Muscle of arm (tissue), 14 donors: ENCODE measurements at places on chromosomes 1 and 21. TPM values are rescaled to one million over a fixed set of nuclear protein-coding genes. Genes with fewer than 3 reads are reported as not detected.

DNA sequence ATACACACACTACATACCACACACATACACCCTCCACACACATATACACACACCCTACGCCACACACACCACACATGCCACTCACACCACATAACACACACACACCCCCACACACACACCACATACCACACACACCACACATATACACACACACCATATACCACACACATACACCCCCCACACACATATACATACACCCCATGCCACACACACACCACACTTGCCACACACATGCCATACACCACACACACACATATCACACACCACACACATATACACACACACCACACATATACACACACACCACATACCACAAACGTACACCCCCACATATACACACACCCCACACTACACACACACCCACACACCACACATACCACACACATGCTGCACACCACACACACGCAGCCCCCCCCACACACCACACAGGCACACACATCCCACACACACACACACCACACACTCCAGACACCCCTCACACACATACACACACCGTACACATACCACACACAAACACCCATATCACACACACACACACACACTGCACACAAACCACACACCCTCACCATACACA lies 76.7 kb upstream of the TMPRSS2 start:
- DNase-seq: no peak

DNA sequence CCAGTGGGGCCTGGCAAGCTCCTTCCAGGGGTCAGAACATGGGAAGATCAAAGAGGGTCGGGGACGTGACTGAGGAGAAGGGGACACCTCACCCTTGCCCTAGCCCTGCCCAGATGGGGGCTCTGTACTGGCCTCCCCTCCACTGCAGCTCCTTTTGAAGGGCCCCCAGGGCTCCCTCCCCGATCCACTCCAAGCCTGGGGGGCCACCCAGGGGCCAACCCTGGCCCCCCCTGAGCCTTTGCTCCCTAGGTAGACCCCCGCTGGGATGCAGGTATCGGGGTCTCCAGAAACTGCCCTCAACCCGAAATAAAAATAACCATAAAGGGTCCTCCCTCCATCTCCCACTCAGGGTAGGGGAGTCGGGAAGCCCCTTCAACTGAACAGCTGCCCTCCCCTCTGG lies 37.4 kb upstream of the FAM131C start:
- DNase-seq: no peak

DNA sequence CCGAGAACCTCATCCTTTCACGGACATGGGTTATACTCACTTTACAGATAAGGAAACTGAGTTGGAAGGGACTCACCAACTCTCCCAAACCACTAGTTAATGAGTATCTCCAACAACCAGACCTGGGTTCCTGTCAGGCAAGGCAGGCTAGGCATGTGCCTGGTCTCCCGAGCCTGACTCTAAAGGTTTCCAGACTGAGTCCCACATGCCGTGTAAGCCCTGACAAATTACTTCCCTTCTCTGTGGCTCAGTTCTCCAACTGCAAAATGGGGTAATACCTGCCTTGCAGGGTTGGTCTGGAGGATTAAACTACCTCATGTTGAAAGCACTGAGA lies 34.3 kb downstream of the SSBP3 start:
- no peak for DNase-seq

GRCh38 chr1:199472978-199473377 lies 554.5 kb upstream of the NR5A2 start:
- DNase-seq: no peak

DNA sequence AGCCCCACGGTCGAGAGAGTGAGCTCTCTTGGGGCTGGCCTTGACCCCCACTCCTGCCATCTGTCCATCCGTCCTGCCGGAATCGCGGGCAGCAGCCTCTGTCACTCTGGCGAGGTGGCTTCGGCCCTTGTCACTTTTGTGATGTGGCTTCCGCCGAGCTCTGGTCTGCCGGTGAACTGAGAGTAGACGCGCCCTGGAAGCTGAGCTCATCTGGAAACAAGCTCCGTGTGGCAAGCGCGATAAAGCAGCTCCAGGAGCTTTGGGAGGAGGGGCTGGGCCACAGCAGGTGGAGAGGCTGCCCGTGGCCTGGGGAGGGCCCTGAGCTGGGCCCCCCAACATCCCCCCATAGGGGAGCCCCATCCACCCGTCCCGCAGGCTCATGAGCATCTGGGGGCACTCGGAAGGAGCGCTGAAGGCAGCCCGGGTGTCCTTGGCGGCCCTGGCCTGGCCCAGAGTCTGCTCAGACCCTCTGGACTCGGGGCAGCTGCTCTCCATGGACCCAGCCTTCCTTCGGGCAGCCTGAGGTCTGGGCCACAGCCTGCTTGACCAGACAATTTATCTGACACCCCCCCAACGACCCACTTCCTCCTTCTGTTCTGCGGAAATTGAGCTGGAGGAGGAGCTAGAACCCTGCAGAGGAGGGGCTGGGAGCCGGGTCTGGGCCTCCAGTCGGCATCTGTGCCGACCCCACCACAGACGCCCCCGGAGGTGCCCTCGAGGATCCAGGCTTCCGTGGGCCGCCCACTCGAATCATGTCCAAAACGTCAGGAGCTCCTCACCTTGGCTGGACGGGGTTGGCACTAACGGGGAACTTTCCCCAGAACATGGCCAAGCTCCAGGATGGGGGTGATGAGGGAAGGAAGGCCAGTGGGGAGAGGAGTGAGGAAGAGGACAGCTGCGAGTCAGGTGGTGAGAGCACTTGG lies 59.1 kb downstream of the SLC19A1 start:
- no peak for DNase-seq

GRCh38 chr1:30340934-30341333 lies 382.5 kb downstream of the MATN1 start:
- DNase-seq: no peak

PCBP3 gene
- 0.98 TPM for polyA plus RNA-seq

- no peak for DNase-seq
Observed at GRCh38 chr1:189409774-189410173, 1067.9 kb downstream of the BRINP3 start.

DNA sequence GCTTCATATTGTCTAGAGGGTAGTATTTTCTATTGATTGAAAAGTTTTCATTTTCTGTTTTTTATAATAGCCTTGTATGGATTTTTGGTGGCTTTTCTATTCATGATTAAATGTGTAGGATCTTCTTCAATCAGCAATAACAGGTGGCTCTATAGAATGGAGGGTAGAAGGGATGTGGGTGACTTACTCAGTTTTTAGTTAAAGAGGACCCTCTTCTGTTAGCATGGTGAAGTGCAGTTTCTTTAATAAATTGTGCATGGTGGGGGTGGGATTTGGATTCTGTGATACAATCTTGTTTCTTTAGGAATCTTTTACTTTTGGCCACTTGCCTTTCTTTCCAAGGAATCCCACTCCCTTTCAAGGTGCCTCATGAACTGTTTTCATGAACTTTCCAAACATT lies 64.7 kb downstream of the SLC35A3 start:
- DNase-seq: peak; percentile 30

DNA sequence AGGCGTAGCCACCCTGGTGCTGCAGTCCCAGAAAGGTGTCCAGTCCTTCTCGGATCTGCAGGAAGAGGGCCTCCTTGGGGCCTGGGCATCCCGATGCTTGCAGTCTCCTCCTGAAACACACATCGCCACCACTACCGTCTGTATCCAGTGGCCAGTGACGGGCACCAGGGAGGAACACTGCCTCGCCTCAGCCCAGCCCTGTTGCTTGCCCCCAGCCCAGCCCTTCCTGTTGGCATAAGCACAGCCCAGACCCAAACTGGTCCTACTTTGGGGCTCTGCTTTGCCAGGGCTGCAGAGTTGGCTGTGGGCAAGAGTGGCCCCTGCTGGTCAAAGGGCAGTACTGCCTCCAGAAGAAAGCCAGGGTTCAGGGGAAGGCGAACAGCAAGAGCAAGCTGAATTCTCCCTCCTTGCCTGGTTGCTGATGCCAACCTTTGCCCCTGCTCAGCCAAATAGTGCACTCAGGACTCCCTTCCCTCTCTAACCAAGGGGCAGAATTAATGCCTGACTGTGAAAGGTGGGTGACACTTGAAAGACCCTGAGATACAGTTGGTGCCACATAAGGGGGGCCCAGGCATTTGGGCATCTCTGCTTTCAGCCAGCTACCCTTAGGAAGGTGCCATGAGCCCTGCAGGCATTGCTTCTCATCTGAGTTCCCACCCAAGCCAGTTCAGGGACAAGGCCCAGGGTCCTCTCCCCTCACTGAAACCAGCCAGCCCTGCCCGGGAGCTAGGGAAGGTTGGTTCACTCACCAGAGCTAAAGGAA lies 11.1 kb upstream of the ARHGEF2 start:
- peak; percentile 82 for DNase-seq

- DNase-seq: no peak
Observed at GRCh38 chr1:2425892-2426291, 13.5 kb upstream of the PEX10 start.

- no peak for DNase-seq
Observed at GRCh38 chr1:150142083-150142482, 7.6 kb upstream of the PLEKHO1 start.

DUSP10 gene
- polyA plus RNA-seq: 27.3 TPM

FOXJ3 gene
- polyA plus RNA-seq: not detected

- DNase-seq: no peak
Observed at GRCh38 chr1:36365381-36365780, 20.3 kb downstream of the STK40 start.

DNA sequence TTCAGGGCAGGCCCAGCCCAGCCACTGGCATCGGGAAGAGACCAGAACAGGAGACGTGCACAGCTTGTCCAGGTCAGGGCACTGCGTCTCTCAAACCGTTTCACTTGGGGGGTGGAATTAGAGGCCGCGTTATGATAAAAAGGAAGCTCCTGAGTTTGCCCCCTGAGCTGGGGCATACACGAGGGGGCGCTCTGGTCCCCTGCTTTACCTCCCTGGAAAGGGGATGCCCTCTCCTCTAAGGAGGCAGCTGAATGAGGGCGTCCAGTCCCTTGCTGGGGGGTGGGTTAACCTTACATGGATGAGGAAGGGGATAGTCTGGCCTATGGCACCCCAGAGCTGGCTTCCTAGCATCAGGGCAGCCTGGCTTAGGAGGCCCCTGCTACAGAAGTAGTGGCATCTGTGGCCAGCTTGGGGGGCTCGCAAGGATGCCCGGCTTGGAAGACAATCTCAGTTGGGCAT lies 2.3 kb downstream of the MYOG start:
- DNase-seq: no peak

DNA sequence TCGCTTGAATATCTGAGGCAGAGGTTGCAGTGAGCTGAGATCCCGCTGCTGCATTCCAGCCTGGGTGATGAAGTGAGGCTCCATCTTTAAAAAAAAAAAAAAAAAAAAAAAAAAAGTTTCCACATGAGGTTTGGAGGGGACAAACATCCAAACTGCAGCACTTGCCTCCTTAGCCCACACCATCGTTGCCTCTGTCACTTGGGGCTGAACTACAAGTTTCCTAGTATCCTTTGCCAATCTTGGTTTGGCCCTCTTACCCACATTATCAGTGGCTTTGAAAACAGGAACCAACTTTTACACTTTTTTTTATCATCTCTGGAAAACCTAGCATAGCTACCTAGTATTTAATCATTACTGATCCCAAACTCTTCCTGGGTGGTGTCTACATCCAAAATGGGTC lies 59.2 kb downstream of the CLSTN1 start:
- DNase-seq: no peak

HSD11B1 gene
- 0.16 TPM for polyA plus RNA-seq

PIGR gene
- polyA plus RNA-seq: not detected

- no peak for DNase-seq
Observed at GRCh38 chr1:105485207-105485606, 1571.3 kb upstream of the PRMT6 start.

MIXL1 gene
- 0.77 TPM for polyA plus RNA-seq

IFNAR1 gene
- polyA plus RNA-seq: 22.4 TPM

AKT3 gene
- 20.6 TPM for polyA plus RNA-seq

DNA sequence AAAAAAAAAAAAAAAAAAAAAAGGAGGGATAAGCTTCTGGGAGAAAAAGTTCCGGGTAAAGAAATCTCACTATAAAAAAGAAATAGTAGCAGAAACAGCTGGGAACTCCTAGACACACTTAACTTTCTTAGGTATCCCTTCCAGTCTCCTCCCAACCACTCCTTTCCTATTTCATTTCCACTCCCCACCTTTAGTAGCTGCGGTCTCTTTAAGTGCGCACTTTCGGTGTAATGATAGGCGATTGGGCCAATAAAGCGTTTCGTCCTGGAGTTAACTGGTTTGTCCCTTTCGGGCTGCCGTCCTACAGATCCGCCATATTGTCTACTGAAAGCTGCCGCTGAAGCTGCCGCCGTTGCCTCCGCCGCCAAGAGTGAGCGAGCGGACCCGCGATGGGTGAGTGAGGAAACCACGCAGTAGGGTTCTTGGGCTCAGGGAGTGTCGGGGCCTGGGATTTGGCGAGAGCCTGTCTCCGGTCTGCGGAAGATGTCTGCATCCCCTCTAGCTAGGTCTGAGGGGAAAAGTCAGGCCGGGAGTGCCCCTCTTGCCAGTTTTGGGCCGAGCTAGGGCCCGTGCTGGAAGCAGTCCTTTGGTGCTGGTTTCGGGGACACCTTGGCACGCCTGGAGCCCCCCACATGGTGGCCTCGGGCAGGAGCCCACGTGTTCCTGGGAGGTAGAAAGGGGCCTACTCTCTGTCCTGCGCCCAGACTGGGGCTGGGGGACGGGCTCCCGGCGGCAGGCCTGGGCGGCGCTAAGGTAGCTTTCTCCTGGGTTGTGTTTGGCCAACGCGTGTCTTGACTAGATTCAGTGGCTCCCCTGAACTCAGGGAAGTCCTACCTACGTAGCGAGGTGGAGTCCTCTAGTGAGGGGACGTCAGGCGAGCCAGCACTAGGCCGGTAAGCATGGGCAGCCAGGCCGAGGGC lies at the start of gene KPNA6:
KPNA6 (plus strand) TSS at position 315 of the 920 bp plus-strand sequence; CDS start at position 390, 75 bp downstream.
- peak; percentile 96 for DNase-seq

CTSS gene
- polyA plus RNA-seq: 13.0 TPM

DNA sequence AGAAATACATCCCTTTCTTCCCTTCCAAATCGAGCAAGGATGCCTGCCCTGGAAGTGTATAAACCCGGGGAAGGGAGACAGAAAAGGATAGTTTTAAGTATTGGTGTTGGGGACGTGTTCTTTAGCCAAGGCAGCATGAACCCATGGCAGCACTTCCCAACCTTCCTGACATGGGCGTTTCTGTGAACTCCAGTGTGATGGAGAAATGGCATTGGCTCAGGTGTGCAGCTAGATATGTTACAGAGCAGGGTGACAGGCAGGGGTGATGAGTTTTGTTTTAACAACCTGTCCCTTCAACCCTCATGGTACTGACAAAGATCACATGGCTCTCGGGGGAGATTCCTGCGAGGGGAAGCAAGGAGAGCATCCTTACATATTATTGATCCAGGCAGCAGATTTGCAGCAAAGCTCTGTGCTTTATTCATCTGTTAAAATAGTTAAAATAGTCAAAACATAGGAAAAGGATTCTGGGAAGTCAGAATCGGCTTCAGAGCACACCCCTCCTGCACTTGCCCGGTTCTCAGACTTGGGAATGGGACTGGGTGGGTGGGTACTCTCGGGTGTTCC lies 4.0 kb downstream of the MX1 start:
- no peak for DNase-seq

KISS1 gene
- 0.53 TPM for polyA plus RNA-seq

GRCh38 chr1:171126504-171126903 lies 35.8 kb downstream of the FMO3 start:
- peak; percentile 66 for DNase-seq

PKN2 gene
- 65.5 TPM for polyA plus RNA-seq

- DNase-seq: no peak
Observed at GRCh38 chr1:153963850-153964331, 554 bp upstream of the SLC39A1 start.

GRCh38 chr1:193533853-193534252 lies 347.4 kb upstream of the B3GALT2 start:
- peak; percentile 18 for DNase-seq

MTARC1 gene
- 4.1 TPM for polyA plus RNA-seq
